ENCODE measurements at places on chromosomes 2 and 18.

DNA sequence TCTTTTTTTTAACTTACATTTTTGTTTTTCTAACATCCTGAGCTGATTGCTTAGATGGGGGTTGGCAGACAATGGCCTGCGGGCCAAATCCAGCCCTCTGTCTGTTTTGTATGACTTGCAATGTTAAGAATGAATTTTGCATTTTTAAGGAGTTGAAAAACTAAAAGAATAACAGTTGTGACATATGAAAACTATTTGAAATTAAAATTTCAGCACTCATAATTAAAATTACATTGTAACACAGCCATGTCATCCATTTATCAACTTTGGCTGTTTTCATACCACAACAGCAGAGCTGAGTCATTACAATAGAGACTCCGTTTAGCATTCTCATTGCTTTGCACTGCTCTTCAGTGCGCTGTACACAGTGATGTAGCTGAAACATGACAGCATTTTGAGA is 94.1 kb upstream of the MC4R start:
- no peak for DNase-seq

GRCh38 chr2:200615247-200615646 is 29.4 kb downstream of the AOX1 start:
- peak; percentile 26 for DNase-seq

- DNase-seq: no peak
Measured at GRCh38 chr2:2837746-2838547, 506.9 kb upstream of the MYT1L start.

GRCh38 chr2:20501974-20502373 is 55.1 kb downstream of the RHOB start:
- no peak for DNase-seq

GRCh38 chr2:524442-524841 is 152.8 kb downstream of the TMEM18 start:
- no peak for DNase-seq

Data from 8988T (cell line).